Skin of body (tissue), 3 donors: ENCODE measurements at places on chromosomes 7 and 10. TPM values are rescaled to one million over a fixed set of nuclear protein-coding genes. Genes with fewer than 3 reads are reported as not detected.

DNA sequence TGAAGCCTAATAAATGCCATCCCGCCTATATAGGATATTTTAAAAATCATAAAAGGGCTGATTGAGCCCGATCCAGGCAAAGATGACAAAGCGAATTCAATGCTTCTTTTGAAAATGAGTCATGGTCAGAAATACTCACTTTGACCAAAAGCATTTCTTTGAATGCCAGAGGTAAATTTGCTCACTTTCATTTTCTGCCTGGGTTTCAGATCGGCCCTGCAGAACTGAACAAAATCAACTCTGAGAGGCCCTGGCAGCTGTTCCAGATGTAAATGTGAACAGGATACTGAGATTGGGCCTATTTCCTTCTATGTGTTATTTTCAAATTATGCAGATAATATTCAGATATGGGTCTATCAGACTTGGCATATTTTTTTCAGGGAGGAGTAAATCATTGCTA, 114.8 kb upstream of the ARID5B start:
- no peak for DNase-seq

- no peak for DNase-seq
Measured at GRCh38 chr7:11261470-11261869, 287.8 kb downstream of the PHF14 start.

DNA sequence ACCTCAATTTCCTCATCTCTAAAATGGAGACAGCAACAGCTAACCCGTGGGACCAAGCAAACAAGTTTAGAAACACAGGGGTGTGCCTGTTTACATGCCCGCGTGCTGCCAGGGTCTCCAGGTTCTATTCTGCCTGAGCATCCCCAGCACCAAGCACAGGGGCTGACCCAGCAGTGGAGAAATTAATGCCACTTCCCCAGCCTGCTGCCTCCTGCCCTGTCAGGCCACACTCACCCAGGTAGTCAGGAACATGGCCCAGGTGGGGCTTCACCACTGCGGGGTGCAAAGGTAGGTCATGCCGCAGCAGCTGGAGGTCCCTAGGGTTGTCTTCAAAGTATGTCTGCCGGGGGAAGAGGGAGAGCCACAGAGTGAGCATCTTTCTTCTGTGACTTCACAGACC, 5.8 kb downstream of the DDX56 start:
- no peak for DNase-seq

DNA sequence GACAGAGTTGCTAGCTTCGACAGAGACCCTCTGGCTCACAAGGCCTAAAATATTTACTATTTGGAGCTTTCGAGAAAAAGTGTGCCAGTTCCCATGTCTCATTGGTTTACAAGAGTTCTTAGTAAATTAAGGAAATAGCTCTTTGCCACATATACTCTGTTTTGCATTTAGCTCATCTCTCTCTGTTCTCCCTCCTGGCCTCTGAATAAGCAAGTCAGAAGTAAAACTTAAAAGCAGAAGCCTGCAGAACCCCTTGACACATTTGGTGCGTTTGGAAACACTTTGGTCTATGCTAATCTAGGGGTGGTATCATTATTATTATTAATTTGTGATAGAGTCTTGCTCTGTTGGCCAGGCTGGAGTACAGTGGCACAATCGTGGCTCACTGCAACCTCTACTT, 6.4 kb downstream of the CARD11 start:
- no peak for DNase-seq

DNA sequence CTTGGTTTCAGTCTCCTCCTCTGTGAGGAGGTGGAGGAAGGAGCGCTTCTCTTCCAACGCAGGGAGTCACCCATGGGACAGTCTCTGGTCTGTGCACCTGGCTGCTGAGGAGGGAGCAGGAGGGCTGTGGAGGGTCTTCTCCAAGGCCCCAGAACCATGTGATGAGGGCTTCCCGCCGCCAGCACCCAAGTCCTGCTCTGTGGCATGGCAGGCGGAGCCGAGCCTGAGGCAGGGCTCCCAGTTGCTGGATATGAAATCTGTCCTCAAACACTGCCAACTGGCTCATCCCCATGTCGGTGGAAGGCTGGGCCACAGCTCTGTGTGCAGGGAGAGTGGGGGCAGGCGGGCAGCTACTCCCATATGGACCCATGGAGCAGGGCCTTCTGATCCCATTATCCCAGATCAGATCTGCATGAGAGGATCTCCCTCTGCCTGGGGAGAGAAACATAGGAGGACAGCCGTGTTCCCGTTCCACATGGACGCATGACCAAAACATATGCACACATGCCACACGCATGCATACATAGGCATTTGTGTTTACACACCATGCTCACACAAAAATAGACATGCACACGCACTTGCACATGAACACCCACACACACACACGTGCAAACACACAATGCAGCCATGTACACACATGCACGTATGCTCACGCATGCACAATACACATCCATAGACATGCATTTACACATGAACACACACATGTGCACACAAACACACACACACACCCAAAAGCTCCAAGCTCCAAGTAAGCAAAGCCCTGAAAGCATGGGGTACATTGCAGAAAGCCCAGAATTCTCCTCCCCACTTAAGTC, 38.8 kb upstream of the EN2 start:
- DNase-seq, result no peak

DNA sequence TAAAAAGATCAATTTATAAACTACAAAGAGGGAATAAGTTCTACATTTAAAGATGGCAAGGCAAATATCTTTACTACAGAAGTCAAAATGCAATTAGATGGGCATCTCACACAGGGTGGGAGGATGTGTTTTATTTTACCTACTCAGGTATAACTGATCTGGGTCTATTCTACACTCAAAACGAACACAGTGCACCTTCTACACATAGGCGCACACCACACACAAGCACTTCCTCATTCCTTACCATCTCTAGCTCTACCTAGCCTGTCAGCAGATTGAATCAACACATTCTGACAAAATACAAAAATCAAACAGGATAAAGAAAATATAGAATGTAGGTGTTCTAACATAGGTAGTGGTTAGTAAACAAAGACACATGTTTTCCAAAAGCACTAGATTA, 64.8 kb downstream of the SGCE start:
- no peak for DNase-seq

- DNase-seq, result no peak
Measured at GRCh38 chr7:47382200-47382599, 199.7 kb downstream of the TNS3 start.

GRCh38 chr10:124008187-124008586, 85.2 kb downstream of the CHST15 start:
- no peak for DNase-seq

GRCh38 chr10:1735562-1735961, 1.8 kb downstream of the ADARB2 start:
- no peak for DNase-seq

DNA sequence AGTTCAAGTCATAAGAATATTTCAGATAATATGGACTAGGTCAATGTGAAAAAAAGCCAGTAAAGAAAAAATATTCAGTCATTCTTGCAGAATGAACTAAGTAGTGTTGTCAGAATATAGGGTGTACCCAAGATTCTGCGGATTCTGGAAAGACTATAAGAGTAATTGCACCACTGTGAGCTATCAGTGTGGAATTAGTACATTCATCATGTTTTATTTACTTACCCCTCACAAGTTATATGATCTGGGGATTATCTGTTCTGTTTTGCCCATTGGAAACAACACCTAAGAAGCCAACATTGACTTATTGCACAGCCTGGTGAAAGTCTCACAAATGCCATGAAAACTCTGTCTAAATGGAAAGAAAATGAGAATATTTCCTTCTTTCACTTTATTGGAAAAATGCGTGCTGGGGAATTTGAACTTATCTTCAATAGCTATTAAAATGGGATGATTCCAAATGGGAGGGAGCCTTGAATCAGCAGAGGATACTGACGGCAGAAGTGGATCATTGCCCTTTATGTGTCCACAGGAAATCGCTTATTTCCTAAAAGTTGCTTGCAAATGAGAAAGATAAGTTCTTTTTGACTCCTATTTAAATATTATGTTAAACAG, 563.3 kb upstream of the POM121L12 start:
- no peak for DNase-seq

DNA sequence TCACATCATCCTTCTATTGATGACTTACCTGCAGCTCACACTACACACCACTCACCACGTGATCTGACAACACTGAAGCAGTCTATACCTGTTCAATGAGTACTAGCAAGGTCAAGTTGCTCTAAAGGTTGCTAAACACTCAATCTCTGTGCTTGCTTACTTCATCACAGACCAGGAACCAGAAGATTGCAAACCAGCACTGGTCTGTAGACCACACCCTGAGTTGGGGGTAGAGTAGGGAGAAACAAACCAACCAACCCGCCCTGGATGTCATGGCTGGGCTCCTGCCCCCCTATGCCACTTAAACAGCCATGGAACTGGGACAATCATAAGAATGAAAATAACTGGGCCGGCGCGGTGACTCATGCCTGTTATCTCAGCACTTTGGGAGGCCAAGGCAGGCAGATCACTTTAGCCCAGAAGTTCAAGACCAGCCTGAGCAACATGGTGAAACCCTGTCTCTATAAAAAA, 19.6 kb downstream of the DLG5 start:
- no peak for DNase-seq

DNA sequence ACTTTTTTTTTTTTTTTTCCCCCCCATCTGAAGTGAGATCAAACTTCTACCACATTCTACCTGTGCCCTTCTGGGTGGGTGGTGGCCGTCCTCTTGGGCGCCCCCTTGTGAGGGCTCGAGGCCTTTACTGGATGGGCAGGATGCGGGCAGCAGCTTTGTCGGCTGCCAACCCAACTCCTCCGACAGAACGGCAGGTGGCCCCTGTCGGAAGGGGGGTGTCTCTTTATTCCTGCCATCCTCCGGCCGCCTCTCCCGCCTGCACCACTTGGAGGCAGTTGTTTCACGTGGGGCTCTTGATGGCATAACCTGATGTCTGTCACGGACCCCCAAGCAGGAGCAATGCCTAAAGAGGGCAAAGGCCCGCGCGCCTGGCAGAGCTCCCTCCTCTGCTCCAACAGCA, 31.0 kb downstream of the AMZ1 start:
- no peak for DNase-seq

DNA sequence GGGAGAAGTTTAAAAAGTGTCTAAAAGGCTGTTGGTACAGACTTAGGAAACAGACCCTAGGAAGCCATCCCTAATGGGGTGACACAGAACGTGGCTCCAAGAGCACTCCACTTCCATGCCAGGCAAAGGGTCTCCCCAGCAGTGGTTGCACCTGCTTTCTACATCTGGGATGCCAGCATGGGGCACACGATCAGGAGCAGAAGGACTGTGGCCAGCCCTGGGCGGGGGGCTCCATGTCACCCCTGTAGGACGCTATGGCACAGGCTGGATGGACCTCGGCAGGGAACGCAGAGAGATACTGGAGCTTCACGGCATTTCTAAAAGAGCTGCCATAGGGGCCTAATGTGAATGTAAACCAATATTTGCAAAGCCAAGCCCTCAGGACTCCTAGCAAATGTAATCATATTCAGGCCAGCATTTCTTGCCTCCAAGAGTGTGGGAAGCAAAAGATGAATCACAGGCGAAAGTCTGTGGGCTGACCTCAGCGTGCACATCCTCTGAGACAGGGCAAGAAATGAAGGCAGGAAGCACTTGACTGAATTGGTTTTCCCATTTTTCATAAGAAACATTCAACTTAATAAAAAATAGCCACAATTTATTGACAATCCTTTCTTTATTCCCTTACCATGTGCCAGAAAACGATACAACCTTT, 93.9 kb downstream of the ATXN7L1 start:
- DNase-seq, result no peak

DNA sequence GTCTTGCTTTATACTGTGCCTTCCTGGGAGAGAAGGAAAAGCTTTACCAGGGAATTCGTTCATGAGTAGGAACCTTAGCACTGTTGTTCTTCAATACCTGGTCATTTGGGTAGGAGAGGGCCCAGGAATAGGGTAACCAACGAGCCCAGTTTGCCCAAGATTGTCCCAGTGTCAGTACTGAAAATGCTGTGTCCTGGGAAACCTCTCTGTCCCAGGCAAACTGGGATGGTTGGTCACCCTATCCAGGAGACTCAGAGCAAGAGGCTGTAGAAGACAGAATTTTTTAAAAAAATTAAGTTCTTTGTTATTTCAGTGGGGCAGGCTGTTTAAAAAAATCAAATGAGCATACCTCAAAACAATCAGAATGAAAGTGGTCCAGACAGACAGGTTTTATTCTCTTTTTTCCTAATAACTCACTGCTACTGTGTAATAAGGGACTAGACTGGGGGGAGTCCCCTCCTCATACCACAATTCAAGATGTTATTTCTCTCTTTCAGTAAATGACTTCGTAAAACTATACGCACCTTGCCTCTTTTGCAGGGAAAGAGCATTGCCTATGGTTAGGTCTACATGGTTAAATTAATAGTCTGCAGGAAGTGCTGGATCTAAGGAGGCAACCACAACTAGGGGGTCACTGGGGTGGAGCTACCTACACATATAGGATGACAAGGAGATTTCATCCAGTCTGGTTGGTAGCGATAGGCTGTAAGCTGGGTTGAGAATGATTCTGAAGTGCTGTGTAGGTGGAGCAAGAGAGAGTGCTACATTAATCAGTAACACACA, 41.1 kb upstream of the FAM133B start:
- no peak for DNase-seq

- DNase-seq, result peak; percentile 72
Measured at GRCh38 chr10:60521974-60522405, 132.3 kb upstream of the ANK3 start.

GRCh38 chr7:105916603-105917002, 40.2 kb upstream of the ATXN7L1 start:
- no peak for DNase-seq

DNA sequence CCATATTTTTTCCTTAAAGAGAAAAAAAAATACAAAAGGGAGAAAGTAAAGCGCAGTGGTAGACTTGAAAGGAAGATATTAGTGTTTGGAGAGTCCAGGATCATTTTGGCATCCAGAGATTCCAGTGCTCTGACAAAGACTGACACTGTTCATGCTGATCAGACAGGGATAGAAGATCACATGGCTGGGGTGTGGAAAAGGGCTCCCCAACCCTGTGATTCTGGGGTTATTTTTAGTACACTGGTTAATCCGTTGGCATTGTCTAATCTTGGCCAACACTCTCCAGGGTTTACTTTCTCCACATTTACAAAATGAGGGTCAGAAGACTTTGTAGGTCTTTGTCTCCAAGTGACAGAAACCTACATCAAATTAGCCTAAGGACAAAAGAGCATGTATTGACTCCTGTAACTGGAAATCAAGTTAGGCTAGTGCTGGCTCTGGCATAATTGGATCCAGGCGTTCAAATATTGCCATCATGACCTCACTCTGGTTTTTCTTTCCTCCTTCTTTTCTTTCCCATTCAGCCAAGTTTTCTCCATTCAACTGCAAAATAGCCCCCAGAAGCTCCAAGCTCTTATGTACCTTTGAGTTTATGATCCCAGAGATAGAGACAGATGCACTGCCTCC, 181.6 kb downstream of the PHTF2 start:
- no peak for DNase-seq

The PIK3CG gene
- total RNA-seq, result 4.7 TPM

The COL26A1 gene
- 3.5 TPM for total RNA-seq

The CTAGE8 gene
- 5.3 TPM for total RNA-seq

The AFAP1L2 gene
- total RNA-seq, result 24.9 TPM

The HIPK2 gene
- total RNA-seq, result 7.7 TPM

The PCLO gene
- 3.8 TPM for total RNA-seq

The ABCB1 gene
- 1.1 TPM for total RNA-seq

The SFTPD gene
- not detected for total RNA-seq
